Kasumi-1 (cell line): ENCODE measurements at places on chromosomes 5 and 9.

DNA sequence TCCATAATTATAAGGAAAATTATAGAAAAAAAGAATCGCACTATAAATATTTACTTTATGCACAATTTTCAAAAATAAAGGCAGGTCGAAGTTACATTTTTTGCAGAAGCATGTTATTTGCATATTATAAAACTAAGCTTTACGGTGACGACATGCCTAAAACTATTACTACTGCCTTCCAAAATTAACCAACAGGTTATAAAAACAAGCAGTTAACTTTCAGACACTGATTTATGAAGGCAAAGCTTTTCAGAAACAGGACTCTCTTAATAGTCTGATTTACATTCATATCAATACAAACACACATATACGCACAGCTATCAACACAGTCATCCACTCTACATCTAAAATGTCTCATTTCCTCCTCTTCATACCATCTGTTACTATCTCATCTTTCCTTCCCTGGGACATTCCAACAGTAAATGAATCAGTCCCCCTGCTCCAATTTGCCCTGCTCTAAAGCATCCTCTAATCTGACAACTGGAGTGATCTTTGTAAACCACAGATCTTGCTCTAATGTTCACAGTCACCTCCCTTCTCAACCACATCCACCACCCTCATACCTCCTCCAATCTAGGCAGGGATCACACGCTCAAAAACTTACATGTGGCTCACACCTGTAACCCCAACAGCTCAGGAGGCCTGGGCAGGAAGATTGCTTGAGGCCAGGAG lies 21.6 kb downstream of the FBXW11 start:
- no peak for DNase-seq

DNA sequence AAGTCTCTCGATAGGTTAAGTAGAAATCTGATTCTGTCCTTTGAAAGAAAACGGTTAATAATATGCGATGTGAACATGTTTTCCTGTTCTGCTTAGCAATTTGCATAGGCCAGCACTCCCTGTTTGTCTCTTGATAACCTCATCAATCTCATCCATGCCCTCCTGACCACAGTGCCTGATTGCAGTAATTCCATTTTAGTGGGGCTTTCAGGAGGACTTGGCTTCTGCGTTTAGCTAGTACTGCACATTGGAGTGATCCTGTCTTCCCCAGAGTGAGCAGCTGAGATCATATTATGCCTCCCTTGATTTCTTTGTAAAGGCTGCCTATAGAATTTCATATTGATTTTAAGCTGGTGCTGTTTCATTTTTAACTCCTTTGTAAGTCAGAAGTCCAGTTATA lies 335.9 kb upstream of the ISL1 start:
- DNase-seq, result no peak

GRCh38 chr9:131627648-131628458 lies 82.5 kb downstream of the PRRT1B start:
- DNase-seq, result peak; percentile 75

GRCh38 chr9:91560301-91560700 lies 136.7 kb upstream of the NFIL3 start:
- DNase-seq, result no peak

- no peak for DNase-seq
Measured at GRCh38 chr5:57675236-57675635, 192.6 kb upstream of the ACTBL2 start.

DNA sequence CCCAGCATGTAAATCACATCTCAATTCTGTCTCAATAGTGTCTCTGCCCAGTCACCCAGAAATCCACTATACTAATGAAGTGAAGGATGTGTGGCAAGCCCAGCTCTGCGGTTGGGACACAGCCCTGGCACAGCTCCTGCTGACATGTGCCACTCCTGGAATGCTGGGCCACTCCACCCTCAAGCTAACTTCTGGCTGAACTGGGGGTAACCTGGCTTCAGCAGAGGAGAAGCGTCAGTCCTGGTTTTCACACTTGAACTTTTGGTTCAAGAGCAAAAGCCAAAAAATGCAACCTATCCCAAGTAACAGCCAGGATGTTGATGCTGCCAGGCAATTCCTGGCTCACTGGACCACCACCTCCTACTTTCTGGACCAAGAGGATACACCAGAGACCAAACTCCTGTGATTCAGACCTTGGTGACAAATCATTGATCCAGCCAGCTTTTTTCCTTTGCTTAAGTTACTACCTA lies 86.4 kb downstream of the ARRDC3 start:
- no peak for DNase-seq

- DNase-seq, result no peak
Measured at GRCh38 chr9:9945966-9946365, 666.8 kb downstream of the PTPRD start.

DNA sequence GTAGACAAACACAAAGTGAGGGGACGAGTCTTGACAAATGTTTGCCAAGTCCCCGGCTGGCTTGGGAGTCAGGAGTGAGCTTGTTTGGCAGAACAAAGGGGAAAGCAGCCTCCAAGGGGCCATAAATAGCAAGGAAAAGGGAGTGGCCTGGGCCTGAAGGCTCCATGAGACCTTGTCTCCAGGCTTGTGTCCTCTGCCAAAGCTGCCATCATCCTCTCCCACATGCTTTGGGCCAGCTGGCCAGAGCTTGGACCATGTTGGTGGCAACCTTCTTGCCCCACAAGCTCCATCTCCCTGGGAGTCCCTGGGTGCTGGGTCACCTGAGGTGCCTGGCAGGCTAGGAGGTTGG lies 13.3 kb upstream of the PITX1 start:
- DNase-seq, result no peak

GRCh38 chr5:117759849-117760499 lies 1185.4 kb upstream of the SEMA6A start:
- DNase-seq, result no peak

DNA sequence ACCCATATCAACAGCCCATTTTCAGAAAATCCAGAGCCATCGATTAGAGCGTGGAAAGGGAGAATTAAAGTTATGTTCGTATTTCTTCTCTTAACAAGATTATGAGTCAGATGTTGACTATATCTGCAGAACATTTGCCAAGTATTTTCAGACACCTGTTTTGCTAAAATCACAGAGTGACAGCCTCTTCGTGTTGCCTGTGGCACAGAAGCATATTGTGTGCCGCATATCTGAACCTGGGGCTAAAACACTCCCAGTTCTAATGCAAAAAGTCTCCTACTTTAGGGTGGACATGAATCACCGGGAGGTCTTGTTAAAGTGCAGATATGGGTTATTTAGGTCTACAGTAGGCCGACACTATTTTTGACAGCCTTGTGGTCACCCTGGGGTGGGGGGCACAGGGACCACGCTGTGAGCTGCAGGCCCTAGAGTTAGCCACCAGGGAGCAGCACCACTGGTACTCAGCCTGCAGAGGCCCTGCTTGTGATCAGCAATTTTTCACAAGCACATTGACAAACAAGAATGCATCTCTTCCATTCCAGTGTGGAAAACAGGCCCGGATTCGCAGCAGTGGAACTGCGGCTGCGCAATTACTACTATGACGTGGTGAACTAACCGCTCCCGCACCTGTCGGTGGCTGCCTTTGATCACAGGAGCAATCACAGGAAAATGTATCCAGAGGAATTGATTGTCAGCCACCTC lies 93.5 kb downstream of the SYK start:
- DNase-seq, result peak; percentile 7

DNA sequence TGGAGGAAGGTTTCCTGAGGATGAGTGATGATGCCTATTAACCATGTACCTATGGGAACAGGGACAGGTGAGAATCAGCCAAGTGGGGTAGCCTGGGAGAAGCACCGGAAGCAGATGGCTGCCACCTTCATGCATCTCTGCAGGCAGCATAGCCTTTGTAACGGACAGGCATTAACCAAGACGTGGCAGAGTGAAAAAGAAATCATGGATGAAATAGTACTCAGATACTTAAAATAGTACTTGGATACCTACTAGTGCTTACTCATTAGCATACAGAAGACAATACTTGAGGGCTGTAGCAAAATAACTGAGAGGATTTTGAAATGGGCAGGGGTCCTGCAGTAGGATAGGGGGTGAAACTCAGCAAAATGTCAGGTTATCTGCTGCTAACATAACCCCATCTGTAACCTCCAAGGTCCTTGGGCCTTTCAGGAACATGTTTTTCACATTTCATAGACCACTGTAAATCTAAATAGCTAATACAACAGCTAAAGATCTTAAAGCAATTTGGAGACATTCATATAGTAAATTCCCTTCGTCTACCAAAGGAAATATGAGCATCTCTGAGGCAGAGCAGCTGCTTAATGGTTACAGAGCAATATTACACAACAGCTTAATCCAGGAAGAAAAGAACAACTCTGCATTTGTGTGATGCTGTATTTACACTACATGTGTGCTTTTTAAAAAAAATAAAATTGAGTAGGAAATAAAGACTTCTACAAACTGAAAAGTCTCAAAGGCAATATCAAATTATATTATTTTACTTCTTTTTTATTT lies 154.3 kb downstream of the NFIB start:
- DNase-seq, result no peak

DNA sequence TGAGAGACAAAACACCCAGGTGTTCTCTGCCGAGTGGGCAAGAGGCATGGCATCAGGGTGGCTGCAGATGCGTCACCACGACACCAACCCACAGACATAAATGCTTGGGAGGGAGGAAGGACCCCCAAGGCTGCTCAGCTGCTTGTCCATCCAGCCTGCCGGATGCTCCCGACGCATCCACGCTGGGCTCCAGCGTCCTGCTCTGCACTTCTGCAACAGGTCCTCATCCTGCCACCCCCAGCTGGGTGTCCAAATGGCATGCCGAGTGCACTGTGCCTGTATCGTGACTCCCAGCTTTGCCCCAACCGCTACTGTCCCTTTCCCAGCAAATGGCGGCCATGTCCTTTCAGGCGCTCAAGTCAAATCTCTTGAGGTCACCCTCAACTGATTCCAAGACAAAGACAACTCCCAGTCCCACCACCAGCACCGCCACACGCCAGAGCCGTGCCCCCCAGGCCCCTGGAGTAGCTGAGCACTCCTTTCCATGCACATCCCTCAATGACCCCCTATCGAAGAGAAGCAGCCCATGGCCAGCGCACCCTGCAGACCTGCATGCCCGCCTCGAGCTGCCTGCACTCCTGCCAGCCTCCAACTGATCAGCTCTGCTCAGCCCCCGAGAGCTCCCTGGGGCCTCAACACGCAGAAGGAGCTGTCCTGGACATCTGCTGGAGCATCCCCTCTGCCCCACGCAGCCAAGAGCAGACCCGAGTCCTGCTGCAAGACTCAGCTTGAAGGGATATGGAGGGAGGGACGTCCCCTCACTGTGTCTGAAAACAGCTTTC lies 116.7 kb downstream of the ROR2 start:
- no peak for DNase-seq
